ENCODE measurements at places on chromosomes 2 and 18.

GRCh38 chr18:43719267-43719795, 442.0 kb upstream of the SYT4 start:
- DNase-seq = no peak

- no peak for DNase-seq
Observed at GRCh38 chr2:222998459-222998858, 53.5 kb upstream of the KCNE4 start.

- no peak for DNase-seq
Observed at GRCh38 chr2:172457536-172457935, 30.1 kb downstream of the ITGA6 start.

- no peak for DNase-seq
Observed at GRCh38 chr2:217973008-217973787, 29.6 kb downstream of the TNS1 start.

- DNase-seq = no peak
Observed at GRCh38 chr2:109473616-109474318, 140.0 kb downstream of the SEPTIN10 start.

DNA sequence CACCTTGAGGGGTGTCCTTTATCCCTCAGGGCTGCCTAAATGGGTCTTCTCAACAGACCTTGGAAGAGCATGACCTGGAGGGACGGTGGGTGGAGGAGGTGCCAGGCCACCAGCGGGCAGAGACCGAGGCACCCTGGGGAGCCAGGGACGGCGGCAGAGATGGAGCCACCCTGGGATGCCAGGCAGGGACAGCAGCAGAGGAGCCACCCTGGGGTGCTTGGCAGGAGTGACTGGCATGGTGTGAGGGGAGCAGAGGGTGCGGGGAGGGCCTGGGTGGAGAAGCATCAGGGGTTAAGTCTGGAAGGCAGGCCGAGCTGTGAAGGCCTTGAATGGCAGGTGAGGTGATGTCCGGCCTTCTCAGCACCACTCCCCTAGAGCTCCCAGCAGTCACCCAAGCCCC, 56.1 kb downstream of the CIB4 start:
- DNase-seq = no peak

GRCh38 chr2:149861034-149861433, 273.5 kb upstream of the MMADHC start:
- DNase-seq = no peak

DNA sequence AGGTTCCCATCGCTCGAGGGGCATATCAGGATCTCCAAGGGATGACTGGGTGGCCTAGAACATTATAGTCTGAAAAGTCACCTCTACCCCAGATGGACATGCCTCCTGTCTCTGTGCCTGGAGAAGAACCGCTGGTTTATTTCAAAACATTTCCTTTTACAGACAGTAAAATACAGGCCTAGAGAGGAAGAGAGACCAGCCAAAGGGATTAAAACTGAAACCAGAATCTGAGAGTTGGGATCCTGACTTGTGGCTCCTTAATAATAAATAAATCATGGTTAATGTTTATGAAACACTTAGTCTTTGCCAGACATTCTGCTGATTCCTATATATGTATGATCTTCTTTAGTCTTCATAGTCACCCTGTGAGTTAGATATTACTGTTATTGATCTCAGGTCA, 153.7 kb downstream of the DDX1 start:
- DNase-seq = no peak

- DNase-seq = no peak
Observed at GRCh38 chr2:161033059-161033660, 127.1 kb upstream of the TANK start.

DNA sequence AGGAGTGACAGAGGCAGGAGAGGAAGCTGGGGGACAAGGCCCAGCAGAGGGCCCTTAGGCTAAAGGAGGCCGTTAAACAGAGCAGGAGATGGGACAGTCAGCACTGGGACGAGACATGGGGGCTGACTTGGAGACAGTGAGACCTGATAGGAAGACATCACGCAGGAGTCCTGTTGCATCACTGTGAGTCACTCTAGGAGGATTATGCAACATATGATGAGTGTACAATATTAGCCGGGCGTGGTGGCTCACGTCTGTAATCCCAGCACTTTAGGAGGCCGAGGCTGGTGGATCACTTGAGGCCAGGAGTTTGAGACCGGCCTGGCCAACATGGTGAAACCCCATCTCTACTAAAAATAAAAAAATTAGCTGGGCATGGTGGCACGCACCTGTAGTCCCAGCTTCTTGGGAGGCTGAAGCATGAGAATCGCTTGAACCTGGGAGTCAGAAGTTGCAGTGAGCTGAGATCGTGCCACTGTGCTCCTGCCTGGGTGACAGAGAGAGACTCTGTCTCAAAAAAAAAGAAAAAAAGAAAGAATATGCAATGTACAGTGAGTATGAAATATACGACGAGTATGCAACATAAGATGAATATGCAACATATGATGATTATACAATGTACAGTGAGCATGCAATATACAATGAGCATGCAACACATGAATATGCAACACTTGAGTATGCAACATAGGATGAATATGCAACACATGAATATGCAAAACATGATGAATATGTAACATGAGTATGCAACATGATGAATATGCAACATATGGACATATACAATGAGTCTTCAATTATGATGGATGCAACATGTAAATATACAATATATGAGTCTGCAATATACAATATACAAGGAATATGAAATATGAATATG, 83.3 kb upstream of the ID2 start:
- DNase-seq = no peak

GRCh38 chr2:241897231-241897916, 27.8 kb downstream of the RTP5 start:
- DNase-seq = no peak

DNA sequence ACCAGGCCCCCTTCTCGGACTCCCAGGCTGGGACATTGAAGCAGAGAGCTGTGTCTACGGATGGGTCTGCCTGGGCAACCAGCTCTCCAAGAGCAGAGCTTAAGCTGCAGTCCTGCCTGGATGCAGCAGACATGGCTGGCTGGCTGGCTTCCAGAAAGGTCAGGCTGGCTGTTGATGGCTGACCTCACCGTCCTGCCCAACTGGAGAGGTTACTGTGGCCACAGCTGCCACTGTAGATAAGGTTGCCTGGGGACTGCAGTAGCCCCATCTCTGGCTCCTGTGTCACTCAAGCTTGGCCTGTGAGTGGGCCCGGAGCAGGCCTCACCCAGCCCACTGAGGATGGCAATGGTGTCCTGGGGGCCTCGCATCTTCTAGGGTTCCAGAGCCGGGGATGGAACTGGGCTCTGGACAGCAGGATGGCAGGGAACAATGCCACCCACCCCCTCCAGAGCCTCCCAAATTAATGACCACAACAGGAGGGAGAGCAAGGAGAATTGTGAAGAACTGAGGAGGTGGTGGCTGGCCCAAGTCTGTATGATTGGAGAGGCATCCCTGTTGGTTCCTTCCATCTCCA, 37.0 kb upstream of the FOSL2 start:
- no peak for DNase-seq

GRCh38 chr2:178418426-178418825, 32.5 kb downstream of the PRKRA start:
- no peak for DNase-seq

DNA sequence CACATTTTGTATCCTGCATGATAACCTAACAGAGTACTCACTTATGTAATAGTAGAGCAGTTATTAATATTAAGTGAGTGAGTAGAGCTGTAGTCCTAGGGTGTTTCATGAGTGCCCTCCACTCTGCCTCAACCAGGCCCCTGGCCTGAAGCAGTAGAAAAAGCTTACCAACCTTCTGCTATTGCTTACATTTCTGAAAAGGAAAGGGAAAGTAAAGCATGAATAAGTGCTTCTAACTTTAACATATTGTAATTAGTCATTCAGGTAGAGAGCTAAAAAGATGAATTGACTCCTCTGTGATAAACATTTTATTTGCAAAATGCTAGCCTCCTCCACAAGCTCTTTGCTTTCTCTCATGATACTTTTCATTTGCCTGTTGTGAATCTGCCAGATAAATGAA, 94.7 kb upstream of the RPE start:
- DNase-seq = no peak

DNA sequence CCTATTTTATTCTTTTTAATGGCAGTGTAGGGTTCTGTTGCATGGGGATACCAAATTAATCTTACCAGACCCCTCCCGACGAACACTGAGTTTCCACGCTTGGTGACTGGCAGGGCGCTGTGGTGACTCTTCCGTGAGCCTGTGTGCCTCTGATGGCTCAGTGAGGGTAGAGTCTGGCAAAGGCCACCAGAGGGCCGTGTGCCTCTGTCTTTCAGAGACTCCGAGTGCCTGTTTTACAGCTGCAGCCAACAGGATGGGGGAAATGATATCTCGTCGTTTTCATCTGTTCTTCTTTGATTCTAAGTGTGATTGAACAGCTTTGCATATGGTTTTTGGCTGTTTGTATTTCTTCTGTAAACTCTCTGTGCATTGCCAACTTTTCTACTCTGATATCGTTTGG, 99.8 kb downstream of the ZNF236 start:
- DNase-seq = no peak

DNA sequence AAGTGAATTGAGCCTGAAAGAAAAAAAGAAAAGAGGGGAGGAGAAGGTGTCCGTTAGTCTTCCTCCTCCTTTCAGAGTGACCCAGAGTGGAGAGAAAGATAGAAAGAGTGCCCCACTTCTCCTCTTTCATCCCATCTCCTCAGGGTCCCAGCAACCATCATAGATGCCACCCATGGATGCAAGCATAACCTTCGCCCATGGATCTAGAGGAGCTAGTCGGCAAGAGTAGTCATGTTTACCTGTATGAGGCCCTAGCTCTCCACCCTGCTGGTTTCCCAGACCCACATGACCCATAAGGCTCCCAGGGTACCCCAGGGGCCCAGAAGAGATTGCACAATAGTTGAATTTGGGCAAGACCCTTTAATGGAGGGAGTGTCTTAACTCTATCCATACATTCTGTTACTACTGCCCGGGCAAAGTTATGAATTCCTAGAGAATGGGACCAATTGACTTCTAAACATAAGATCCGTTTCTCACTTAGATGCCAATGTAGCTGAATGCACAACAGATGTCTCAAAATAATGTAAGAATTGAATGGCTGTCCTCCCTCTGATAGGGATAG, 56.1 kb upstream of the CDCA7 start:
- DNase-seq = no peak

DNA sequence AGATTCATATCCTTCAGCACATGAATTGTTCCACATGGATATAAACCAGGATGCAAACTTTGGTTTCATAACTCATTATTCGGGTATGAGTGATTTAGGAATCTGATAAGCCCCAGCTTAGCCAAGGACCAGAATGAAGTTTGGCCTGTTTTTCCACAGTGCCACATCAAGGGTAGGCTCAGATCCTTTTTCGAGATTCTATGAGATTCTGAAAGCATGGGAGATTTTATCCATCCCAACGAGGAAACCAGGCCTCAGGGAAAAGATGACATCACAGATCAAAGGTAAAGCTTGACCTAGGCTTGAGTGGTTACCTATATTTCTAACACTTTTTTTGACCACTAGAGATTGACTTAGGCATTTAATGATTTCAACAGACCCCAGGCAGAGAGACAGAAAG, 590.8 kb upstream of the PKDCC start:
- DNase-seq = no peak

GRCh38 chr2:210224591-210224940, 681 bp downstream of the ACADL start:
- no peak for DNase-seq

DNA sequence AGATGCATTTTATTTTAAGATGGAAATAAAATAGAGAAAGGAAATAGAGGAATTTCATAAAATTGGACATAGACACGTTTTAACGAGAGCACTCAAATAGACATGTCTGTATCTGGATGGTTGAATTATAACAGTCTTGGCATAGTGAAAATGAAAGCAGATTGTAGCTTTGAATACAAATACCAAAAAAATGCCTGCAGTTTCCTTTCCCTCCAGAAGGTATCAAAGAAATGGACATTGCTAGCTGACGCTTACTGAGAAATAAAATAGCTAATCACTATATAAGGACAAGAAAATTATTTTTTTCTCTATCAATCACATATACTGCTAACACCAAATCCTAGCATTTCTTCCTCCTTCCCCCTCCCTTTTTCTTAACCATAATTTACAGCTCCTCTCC, 11.4 kb upstream of the MAPRE2 start:
- no peak for DNase-seq

DNA sequence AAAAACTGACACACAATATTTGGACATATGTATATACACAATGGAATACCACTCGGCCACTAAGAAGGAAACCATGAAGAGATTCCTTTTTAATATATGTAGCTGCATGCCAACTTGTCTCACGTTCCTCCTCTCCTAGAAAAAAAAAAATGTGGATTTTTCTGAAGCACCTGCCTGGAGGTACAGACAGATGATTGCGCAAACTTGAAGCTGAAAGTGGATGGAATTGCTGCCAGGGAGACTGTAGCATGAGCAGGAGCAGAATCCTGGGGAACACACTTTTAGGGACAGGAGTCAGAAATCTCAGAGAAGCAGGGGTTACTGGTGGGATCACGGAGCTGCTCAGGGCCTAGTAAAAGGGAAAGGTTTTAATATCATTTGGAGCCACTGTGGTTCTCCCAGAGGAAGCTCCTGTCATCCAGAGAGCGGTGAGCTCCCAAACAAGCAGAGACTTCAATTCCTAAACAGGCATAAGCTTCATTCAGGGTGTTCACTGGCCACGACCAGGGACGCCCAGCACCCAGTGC, 640 bp upstream of the SPR start:
- no peak for DNase-seq

- no peak for DNase-seq
Observed at GRCh38 chr2:39521876-39522517, 84.9 kb upstream of the MAP4K3 start.

DNA sequence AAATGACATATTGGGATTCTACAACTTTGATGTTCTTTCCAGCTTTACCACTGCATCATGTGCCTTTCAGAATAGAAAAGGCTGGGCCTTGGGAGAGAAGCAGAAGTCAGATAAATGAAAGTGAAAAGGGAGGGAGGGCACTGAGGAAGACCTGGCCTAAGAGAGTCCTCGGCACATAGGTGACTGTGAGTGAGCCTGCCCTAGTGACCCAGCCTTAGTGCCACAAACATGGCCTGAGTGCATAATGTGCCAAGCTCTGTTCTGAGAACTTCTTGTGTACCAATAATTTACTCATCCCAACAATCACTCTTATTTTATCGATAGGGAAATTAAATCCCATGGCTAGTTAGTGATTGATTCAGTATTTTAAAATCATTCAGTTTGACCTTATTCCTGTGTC, 436.6 kb downstream of the LRP1B start:
- no peak for DNase-seq

GRCh38 chr18:48711651-48712486, 173.0 kb downstream of the CTIF start:
- no peak for DNase-seq

- no peak for DNase-seq
Observed at GRCh38 chr2:22213237-22213636, 1089.5 kb downstream of the TDRD15 start.

GRCh38 chr2:61670591-61671501, 132.7 kb upstream of the XPO1 start:
- no peak for DNase-seq

DNA sequence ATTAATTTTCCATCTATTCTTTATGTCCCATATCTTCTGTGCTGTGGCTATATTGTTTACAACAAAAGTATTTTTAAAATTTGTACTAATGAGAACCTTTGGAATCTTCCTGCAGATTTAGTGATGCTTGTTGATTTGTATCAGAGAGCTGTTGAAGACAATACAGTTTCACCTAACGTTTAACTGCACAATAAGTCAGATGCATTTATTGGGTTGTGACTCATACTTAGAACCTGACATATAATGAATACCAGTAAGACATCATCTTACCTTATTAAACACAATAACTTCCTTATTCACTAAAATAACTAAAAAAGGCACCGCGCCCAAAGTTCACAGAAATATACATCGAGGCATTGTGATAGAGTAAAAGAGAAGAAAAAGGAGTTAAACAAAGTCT, 43.8 kb upstream of the IL1R1 start:
- no peak for DNase-seq

- DNase-seq = no peak
Observed at GRCh38 chr2:32632089-32632488, 4.2 kb downstream of the TTC27 start.
